ENCODE measurements at places on chromosomes 3 and 15.

DNA sequence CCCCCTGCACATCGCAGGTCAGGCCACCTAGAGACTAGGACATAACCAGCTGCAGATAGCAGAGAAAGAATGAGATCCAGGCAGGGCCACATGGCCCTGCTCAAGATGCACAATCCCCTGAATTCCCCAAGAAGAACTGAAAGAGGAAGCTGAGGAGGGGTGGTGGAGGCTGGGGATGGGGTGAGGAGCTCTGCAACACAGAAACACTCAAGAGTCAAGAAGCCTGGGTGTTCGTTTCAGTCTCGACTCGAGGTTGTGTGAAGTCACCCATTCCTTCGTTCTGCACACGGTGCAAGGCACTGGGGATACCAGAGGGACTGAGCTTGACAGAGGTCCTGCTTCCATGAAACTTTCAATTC lies 62.0 kb downstream of the TLE3 start:
- no peak for DNase-seq

- DNase-seq: no peak
Measured at GRCh38 chr3:71905426-71905825, 120.5 kb upstream of the PROK2 start.

GRCh38 chr3:32620611-32621310 lies 50.1 kb upstream of the DYNC1LI1 start:
- no peak for DNase-seq

GRCh38 chr3:16461463-16462245 lies 51.8 kb downstream of the RFTN1 start:
- no peak for DNase-seq

- no peak for DNase-seq
Measured at GRCh38 chr3:47380026-47380600, 708 bp upstream of the PTPN23 start.

All from H1 (cell line).